Lower lobe of right lung (tissue), 2 donors: ENCODE measurements at places on chromosomes 2 and 18. TPM values are rescaled to one million over a fixed set of nuclear protein-coding genes. Genes with fewer than 3 reads are reported as not detected.

ATOH8 gene
- total RNA-seq = 44.9 TPM

AQP12A gene
- total RNA-seq = not detected

DSC2 gene
- total RNA-seq = 17.6 TPM

PEX13 gene
- 25.8 TPM for total RNA-seq

KLHL41 gene
- total RNA-seq = 0.68 TPM

AOX1 gene
- 36.7 TPM for total RNA-seq

TOGARAM2 gene
- total RNA-seq = 15.4 TPM
